ENCODE measurements at places on chromosomes 13 and 19.

DNA sequence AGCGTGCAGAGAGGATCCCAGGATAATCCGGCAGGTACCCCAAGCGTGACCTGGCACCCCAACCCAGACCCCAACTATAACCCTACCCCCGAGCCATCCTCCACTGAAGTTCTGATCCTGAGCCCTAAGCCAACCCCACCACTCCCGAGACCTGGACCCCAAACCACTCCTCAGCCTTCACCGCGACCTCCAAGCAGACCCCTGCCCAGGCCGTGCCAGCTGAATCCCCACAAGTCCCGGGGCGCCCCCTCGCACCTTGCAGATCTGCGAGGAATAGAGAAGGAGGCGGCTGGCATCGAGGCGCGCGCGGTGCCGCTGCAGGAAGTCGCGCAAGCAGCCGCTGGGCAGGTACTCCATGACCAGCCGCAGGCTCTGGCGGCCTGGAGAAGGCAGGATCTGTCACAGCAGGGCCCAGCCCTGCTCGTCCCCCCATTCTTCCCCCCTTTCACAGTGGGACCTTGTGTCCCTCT is 10.1 kb upstream of the INSL3 start:
- no peak for DNase-seq

DNA sequence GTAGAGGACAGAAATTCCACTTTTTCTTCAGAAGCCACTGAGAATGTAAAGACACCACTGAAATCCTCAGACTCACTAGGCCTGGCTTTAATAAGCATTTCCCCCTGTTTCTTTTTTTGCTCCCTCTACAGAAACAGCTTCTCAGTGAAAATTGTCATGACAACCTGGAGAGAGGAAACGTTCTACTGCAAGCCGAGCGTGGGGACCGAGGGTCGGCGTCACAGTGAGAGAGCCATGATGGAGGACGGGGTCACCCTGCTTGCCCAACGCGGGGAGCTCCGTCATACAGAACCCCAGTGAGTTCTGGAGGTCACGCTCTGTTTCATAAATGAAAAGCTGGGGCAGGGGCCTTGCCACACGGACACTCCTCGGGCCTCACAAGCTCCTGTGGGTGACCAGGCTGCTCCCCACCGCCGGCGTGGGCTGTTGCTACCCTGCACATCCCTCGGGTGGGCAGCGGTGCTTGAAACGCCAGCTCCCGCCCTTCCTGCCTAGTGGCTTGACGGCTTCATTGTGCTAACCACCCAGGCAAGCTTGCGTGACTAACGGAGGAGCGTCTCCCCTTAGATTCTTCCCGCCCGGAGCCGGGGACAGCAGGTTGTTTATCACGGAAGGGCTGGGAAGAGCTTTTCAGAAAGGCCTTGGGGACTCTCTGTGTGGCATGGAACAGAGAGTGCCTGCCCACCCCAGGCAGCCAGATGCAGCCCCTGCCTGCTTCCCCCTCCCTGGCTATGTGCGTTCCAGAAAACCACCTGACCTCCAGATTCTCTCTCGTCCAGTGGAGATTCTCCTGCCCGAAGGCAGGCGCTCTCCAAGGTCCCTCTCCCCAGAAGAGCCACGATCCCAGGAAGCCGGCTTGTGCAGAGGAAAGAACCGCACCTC is 153.6 kb downstream of the KATNAL1 start:
- DNase-seq = no peak

DNA sequence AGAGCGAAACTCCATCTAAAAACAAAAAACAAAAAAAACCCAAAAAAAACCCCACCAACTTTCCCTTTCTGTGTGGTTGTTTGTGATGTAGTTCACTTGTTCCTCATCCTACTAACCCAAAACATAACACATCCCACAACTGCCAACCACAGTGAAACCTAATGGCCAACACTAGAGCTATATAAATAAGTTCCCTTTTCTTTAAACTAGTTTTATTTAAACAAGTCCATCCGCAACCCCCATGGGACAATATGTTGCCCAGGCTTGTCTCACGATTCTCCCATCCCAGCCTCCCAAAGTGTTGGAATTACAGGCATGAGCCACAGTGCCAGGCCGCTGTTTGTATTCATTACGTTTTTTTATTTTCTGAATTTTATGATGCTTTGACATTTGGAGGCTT is 71.2 kb upstream of the ADGRE5 start:
- no peak for DNase-seq

GRCh38 chr13:73578251-73578875 is 519.6 kb downstream of the KLF5 start:
- no peak for DNase-seq

Data from cortex of kidney (tissue), 1 donor.